Heart right ventricle (tissue), 16 donors: ENCODE measurements at places on chromosomes 1 and 21. TPM values are rescaled to one million over a fixed set of nuclear protein-coding genes. Genes with fewer than 3 reads are reported as not detected.

ADAM30 gene
- not detected for total RNA-seq

SCMH1 gene
- total RNA-seq = 47.8 TPM

AADACL4 gene
- total RNA-seq = not detected

SH2D1B gene
- 0.15 TPM for total RNA-seq

AMY1B gene
- total RNA-seq = not detected

OR6K3 gene
- total RNA-seq = not detected

RGSL1 gene
- total RNA-seq = not detected

KCNJ15 gene
- total RNA-seq = 0.49 TPM

PLA2G2C gene
- not detected for total RNA-seq

COL6A1 gene
- 260 TPM for total RNA-seq

COL24A1 gene
- 0.30 TPM for total RNA-seq

DCST1 gene
- not detected for total RNA-seq

OR2T2 gene
- not detected for total RNA-seq

PTGS2 gene
- total RNA-seq = 0.75 TPM

FMO2 gene
- total RNA-seq = 31.6 TPM

DNA sequence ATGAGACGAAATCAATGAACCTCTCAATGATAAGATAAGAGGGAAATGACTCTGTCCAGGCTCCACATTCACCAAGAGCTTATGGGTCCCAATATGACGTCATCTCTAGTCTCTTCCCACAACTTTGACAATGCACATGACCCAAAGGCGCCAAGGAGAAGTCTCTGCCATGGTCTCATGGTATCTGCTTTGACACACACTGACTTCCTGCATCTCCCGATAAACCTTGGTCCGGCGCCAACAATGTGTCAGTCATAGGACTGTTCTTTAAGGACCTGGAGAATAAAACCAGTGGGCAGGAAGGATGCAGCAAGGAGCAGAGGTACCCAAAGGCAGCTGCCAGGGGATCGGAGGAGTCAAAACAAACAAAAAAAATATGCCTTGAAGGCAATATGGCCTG is 46.9 kb upstream of the TMEM51 start:
- no peak for DNase-seq

- no peak for DNase-seq
Observed at GRCh38 chr1:204314171-204314892, 45.4 kb downstream of the PLEKHA6 start.

DNA sequence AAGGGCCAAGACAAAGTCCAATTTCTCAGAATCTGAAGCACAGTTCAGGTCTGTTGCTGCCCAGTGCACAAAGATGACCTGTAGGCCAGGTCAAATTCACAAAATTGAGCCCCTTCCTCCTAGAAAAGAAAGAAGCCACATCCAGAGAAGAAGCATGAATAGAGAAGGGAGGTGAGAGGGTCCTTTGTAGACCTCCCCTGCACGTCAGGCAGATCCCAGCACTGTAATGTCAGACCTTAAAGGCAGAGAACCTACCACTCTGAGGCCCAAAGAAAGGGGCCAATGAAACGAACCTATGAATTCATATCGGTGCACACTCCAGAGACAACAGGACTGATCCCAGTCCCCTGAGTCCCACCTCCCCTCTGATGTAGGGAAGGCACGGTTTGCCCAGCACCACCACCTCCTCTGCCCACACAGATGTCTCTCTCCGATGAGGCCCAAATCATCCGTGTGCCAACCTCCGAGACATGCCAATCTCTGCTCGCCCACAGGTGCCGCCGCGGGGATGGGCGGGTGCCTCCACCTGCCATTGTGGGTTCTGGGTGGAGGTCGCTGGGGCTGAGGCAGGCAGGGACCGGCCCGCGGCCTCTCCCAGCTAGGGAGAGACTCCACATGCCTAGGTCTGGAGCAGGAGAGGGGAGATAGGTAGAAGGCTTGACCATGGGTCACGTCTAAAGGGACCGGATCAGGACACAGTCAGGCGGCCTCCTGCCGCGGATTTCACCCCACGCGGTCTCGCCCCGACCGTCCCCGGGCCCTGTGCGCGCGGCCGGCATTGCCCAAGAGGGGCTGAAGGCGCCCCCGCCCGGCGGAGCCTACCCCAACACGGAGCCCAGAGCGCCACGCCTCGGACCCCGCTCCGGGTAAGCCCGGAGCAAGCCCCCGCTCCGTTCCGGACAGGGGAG is 42.1 kb downstream of the RRAGC start:
- DNase-seq = no peak

GRCh38 chr1:116817582-116818064 is 63.4 kb downstream of the CD2 start:
- peak; percentile 29 for DNase-seq

DNA sequence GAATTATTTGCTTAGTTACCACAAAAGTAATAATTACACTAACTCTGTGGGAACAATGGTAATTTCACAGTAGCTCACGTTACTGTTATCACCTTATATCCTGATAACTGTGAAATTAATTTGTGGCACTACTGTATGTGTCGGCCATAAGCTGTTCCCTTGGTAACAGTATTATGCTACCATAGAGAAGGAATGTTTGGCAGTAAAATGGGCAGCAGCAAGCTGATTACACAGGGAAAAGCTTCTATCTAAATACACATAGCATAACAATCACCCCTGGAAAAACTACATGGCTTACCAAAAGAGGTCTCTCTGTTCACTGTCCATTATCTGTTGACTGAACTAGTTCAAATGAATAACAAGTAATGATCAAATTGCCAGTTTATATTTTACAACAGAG is 124.1 kb downstream of the DPYD start:
- DNase-seq = no peak

- no peak for DNase-seq
Observed at GRCh38 chr21:33657124-33657820, 15.0 kb downstream of the ITSN1 start.

DNA sequence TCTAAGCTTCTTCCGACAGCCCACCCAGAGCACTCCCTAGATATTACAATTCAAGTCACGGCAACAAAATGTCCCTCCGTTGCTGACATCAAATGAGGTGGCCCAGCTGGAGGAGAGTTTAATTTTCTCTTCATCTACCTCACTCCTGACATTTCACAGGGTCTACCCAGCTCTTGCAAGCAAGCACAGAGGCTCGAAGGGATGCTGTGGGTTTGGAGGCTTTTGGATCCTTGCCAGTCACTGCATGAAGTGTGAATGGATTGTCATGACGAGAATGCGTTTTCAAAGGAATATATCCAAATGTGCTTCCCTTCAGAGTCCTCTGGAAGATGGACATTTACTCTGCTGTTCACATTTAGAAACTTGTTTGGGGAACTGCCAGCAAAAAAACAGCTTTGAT is 33.5 kb downstream of the CAPN8 start:
- DNase-seq = no peak

GRCh38 chr1:33180911-33181890 is 642 bp downstream of the TRIM62 start:
- DNase-seq = peak; percentile 60

- DNase-seq = no peak
Observed at GRCh38 chr1:1196431-1197187, 9.8 kb downstream of the TNFRSF18 start.

DNA sequence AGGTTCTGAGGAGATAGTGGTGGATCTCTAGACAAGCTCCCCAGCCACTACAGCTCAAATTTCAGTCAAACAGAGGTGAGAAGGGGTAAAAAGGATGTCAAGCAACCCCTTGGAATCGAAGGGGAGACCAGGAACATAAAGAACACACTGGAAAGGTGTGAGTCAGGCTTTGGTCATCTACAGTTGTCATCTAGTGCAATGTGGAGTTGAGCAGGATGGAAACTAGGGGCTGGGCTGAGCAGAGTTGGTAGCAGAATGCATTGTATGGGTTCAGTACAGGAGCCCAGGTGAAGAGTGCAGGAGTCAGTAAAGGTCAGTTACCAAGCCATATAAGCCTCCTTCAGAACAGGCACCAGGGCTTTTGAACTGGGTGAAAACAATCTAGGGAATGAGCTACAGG is 52.7 kb upstream of the VAV3 start:
- DNase-seq = no peak

- DNase-seq = no peak
Observed at GRCh38 chr1:67285780-67286488, 21.7 kb upstream of the IL12RB2 start.

- no peak for DNase-seq
Observed at GRCh38 chr1:30229557-30229956, 493.8 kb downstream of the MATN1 start.

- DNase-seq = peak; percentile 72
Observed at GRCh38 chr21:36429947-36430546, 44.9 kb downstream of the CHAF1B start.

- DNase-seq = no peak
Observed at GRCh38 chr1:221363039-221363438, 378.9 kb downstream of the DUSP10 start.

DNA sequence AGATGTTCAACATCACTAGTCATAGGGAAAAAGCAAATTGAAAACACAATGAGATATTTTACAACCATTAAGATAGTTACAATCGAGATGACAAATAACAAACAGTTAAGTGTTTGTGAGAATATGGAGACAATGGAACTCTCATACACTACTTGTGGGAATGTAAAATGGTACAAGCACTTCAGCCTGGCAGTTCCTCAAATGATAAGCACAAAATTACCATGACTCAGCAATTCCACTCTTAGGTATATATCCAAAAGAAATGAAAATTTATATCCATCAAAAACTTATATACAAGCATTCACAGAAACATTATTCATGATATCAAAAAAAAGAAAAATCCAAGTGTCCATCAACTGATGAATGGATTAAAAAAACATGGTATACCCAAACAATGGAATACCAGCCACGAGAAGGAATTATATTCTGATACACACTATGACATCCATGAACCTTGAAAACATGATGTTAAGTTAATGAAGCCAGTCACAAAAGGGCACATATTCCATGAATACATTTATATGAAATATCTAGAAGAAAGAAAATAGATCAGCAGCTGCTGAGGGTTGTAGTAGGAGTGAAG is 76.4 kb downstream of the EVI5 start:
- no peak for DNase-seq

GRCh38 chr1:174892016-174892415 is 107.7 kb upstream of the CACYBP start:
- peak; percentile 18 for DNase-seq
